ENCODE measurements at places on chromosomes 1 and 21.

DNA sequence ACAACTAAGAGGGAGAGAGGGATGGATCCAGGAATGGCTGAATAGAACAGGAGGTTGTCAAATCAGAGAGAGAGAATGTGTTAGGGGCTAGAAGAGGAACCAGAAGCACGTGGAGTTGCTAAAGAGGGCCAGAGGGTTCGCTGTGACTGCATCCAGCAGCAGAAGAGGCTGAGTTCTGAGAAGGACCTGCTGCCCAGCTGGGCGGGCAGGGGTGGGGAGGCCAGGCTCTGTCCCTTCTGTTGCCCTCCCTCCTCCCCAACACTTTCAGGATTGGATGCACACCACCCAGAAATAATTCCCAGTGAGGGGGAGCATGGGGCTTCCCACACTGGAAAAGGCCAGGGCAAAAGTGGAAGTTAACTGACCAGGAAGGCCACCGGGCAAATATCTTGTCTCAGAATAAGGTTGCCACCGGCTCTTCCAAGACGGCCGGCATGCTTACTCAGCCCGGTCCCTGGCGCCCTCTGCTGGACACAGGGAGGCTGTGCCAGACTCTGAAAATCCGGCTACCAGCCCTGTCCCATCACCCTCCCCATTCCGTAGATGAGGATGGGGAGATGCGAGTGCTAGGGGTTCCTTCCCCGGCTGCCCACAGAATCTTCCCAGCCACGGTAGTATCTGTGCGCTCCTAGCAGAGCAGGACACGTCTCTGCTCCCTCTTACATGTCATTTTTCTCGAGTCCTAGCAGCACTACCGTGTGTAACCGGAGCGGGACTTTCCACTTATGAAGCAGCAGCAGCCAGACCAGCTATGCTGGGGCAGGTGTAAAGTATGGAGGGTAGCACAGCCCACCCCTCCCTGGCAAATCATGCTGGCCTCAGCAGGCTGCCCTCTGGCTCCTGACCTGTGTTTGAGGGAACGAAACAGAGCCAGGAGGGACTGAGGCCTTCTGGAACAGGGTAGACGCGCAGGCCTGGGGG lies 46.8 kb upstream of the A3GALT2 start:
- peak; percentile 94 for DNase-seq

DNA sequence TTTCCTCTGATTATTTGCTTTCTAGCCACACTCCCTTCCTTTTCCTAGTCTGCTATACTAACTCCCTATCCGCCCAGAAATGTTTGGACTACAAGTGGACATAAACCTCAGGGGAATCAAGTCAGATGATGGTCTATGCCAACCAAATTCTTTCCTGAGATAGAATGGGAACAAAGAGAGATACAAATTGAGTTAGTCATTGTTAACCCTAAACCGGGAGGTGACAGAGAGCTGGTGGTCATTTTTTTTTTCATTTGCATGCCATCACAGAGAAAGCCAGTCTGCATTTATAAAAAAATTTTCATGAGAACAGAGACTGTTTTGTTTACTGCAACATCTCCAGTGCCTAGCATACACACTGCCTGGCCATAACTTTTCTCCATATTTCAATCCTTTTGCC lies 35.0 kb downstream of the MYSM1 start:
- no peak for DNase-seq

GRCh38 chr21:16554503-16554902 lies 824.7 kb downstream of the USP25 start:
- DNase-seq = no peak

- DNase-seq = no peak
Measured at GRCh38 chr1:112563341-112563740, 54.6 kb downstream of the WNT2B start.

GRCh38 chr1:220791285-220791684 lies 4.6 kb downstream of the MTARC1 start:
- DNase-seq = no peak

DNA sequence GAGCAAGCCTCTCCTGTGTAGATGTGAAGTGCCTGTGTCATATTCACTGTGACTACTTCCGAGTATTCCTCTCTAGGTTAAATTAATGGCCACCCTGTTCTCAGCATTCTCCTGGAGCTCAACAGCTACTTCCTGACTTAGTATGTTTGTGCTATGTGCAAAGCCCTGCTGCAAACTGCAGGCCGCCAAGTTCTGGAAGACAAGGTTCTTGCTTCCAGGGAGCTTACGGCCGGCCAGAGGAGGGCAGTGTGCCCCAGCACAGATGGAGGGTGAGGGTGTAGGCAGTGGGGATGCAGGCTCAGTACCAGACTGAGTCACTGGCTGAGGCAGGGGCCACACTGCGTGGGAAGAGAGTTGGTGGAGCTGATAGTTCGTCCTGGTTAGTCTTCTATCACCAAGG lies 43.2 kb downstream of the ELK4 start:
- DNase-seq = no peak

DNA sequence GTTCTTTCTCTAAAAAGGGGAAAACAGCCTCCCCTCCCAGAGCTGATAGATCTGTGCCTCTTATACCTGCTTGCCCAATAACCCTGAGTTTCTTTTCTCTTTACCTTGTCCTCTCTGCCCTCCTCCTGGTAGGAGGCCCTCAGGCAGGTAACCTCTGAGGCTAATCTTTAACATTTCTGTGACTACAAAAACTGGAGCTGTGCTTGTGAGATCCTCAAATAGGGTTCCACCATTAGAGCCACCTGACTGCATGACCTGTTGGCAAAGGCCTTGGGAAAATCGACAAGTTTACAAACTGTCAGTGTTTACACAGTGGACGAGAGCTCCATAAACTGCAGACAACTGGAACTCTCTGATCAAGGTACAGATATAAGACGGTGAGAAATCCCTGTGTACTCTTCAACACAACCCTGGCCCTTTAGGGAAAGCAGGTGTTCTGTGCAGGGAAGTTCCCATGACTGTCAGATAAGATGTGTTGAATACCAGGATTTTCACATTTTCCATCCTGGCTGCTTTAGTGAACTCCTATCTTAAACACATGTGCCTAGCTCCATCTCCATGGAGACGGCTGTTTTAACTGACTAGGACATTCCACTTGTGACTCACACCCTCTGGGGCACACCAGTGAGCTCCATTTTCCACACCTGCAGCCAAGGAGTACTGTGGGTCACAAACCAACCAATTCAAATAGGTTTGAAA lies 38.3 kb downstream of the ECE1 start:
- no peak for DNase-seq

DNA sequence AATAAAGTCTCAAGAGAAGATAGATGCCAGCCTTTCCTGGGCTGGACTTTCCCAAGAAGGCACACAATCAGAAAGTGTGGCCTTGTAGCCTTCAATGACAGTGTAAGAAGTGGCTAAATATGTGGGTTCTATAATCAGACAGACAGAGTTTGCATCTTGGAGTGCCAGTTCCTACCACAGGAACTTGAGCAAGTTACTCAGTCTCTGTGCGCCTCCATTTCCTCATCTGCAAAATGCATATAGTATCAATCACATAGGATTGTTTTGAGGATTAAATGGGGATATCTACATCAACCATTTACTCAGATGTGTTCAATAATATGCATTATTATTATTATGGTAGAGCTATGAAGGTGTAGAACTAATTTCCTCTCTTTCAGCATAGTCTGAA lies 176.8 kb upstream of the PTBP2 start:
- no peak for DNase-seq

- DNase-seq = peak; percentile 67
Measured at GRCh38 chr1:110746644-110747259, 72.0 kb upstream of the KCNA3 start.

DNA sequence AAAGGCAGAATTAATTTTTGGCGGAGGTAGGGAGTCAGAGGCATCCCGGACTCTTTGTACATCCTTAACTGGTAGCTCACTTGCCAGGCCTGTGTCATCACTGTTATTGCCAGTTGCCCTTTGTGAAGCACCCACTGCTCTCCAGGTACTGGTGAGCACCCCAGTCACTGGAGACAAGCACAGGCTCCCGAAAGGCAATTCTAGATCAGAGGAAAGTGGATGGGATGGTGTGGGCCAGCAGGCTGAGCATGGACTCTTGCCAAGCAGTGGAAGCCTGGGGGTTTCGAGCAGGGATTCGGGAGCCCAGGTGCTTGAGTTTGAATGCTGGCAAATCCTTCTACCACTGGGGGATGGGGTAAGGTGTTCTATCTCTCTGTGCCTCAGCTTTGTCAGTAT lies 551.1 kb downstream of the MATN1 start:
- DNase-seq = no peak

- no peak for DNase-seq
Measured at GRCh38 chr1:213326281-213327016, 275.4 kb downstream of the RPS6KC1 start.

GRCh38 chr1:221172841-221173240 lies 293.6 kb downstream of the HLX start:
- DNase-seq = no peak

- no peak for DNase-seq
Measured at GRCh38 chr1:109241841-109242345, 7.4 kb upstream of the CELSR2 start.

- no peak for DNase-seq
Measured at GRCh38 chr1:153152481-153152880, 1.8 kb upstream of the SPRR2G start.

DNA sequence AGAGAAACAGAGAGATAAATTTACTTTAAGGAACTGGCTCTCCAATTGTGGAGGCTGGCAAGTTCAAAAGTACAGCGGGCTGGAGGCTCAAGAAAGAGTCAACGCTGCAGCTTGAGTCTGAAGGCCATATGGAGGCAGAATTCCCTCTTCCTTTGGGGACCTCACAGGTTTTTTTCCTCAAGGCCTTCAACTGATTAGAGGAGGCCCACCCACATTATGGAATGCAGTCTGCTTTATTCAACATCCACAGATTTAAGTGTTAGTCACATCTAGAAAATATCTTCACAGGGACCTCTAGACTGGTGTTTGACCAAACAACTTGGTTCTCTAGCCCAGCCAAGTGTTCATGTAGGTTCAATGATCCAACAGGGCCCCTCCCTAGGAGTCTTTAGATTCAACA lies 117.8 kb downstream of the SLC35F3 start:
- no peak for DNase-seq

- DNase-seq = no peak
Measured at GRCh38 chr1:164813776-164814175, 254.8 kb downstream of the PBX1 start.

GRCh38 chr1:89512996-89513720 lies 11.5 kb upstream of the LRRC8B start:
- no peak for DNase-seq

GRCh38 chr1:17603091-17603841 lies 63.8 kb downstream of the ARHGEF10L start:
- DNase-seq = no peak

- DNase-seq = no peak
Measured at GRCh38 chr1:164868990-164869389, 310.0 kb downstream of the PBX1 start.

GRCh38 chr1:106846656-106847055 lies 209.8 kb upstream of the PRMT6 start:
- no peak for DNase-seq

DNA sequence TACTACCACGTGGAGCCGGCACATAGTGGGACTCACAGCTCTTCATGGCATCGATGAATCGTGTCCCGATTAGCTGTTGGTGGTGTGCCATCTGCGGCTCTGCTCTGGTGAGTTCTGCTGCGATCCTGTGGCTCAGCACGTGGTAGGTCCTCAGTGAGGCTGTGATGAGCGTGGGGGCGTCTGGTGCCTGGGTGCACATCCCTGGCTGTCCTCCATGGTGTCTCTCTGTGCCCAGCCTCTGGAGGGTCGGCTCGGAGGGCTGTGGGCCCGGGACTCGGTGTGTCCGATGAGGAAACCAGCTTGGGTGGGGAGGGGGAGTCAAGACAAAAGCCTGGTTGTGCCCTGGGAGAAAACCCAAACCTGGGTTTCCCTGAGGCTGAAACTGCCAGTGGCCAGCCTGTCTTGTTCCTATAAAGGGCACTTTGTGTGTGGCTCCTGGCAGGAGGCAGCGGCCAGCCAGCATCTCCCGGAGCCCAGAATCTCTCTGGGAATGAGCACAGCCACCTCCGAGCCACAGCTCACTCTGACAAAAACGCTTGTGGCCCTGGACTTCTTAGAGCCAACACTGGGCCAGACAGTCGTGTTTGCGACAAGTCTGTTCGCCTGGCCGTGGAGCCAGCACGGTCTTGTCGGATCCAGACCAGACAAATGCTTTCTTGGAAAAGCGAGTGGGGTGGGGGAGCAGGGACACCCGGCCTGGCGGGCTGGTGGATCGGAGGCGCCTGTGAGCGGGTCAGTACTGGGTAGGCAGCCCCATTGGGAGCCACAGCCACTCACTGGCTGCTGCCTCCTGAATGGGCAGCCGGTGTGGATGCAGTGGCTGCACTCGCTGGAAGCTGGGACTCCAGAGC lies 31.8 kb downstream of the SPSB1 start:
- peak; percentile 22 for DNase-seq

- no peak for DNase-seq
Measured at GRCh38 chr1:215220346-215220745, 137.8 kb downstream of the KCNK2 start.

DNA sequence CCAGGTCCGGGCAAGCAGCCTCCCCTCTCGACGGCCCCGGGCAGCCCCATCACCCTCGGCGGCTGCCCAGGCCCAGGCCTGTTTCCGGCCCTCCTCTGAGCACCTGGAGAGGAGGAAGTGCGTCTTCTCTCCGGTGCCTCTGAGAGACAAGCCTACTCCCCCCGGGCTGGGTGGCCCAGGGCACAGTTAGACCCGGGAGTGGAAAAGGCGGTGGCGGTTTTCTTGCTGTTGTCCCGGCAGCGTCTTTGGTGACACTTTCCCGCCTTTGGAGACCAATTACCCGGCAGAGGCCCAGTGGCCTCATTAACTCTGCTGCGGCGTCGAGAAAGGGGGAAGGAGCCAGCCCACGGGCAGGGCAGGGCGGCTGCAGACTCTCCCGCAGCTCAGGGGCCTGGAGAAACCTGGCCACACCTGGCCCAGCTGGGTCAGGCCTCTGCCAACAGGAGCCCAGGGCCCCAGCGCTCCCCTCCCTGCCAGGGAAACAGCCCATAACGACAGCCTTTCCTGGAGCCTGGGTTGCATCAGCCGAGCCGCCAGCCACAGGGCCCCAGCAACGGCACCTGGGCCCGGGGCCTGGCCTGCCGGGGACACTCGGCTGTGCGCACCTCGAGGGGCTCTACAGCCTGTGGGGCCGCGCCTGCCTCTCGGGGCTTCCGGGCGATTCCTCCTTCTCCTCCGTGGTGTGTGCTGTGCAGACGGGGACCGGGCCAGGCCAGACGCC lies 28.4 kb upstream of the C1orf159 start:
- DNase-seq = no peak

DNA sequence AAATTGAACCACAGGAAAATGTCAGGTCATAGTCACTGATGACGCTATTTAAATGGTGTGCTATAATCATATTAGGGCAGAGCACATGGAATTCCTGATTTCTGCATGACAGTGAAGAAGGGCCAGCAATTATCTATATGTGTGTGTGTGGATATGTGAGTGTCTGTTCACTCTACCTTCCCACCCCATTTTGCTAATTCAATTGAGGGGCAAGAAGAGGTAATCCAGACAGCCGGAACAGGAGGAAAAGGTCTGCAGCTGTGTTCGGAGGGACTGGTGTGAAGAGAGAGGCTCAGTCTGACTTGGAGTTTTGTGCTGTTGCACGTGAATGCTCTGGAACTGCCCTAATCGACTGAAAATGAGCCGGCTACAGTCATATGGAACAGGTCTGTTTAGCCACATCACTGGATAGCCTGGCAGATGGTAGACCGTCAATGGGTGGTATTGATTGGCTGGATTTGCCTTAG lies 5.1 kb upstream of the ELAVL4 start:
- no peak for DNase-seq

- DNase-seq = no peak
Measured at GRCh38 chr1:20878799-20879198, 91.7 kb upstream of the HP1BP3 start.

Measured in neural crest cell (in vitro differentiated cells).